ENCODE measurements at places on chromosomes 5 and 9. TPM values are rescaled to one million over a fixed set of nuclear protein-coding genes. Genes with fewer than 3 reads are reported as not detected.

GABRA1 gene
- total RNA-seq: 0.23 TPM

AGPAT2 gene
- 44.9 TPM for total RNA-seq

CDH10 gene
- total RNA-seq: 1.1 TPM

TMEM174 gene
- not detected for total RNA-seq

DNA sequence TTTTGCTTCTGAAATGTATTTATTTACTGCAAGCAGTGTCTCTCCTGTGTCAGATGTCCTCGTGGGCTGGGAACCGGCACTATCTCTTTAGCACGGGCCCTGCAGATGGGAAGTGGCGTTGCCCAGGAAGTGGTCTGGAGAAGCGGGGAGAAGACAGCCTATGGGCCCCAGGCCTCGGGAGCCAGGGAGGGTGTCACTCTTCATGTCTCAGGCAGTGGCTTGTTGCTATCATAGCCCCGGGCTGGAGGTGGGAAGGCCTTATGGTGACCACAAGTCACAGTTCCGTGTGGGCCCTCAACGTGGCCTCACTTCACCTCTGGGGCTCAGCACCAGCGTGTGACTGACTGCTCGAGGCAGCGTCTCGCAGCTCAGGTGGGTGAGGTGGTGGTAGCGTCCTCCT, 41.4 kb downstream of the SYK start:
- H3K4me1 ChIP-seq: no peaks in the 10 kb centered on the region
- H3K36me3 ChIP-seq: no peaks in the 10 kb centered on the region
- DNase-seq: no peak
- H3K4me3 ChIP-seq: no peak overlapping the region
- H3K27ac ChIP-seq: no peak overlapping the region

DNA sequence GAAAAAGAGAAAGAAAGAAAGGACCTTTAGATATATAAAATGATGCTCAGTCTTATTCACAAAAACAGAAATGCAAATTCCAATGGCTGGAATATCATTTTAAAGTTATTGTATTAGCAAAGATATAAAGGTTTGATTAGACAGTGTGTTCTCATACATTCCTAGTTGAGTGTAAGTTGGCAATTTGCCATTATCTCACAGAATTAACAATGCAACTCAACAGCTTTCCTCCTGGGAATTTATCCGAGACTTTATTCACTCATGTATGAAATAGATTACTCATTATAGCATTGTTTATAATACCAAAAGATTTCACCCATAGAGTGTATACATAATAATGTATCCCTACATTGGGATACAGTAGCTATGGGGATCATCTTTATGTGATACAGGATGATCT, 27.1 kb upstream of the MLLT3 start:
- H3K27ac ChIP-seq: no peak overlapping the region
- H3K36me3 ChIP-seq: no peaks in the 10 kb centered on the region
- H3K4me1 ChIP-seq: no peaks in the 10 kb centered on the region
- DNase-seq: no peak
- H3K27me3 ChIP-seq: no peaks in the 10 kb centered on the region

- no peak overlapping the region for H3K4me3 ChIP-seq
- no peak overlapping the region for H3K27ac ChIP-seq
- H3K36me3 ChIP-seq: no peaks in the 10 kb centered on the region
- H3K27me3 ChIP-seq: no peaks in the 10 kb centered on the region
Measured at GRCh38 chr9:75683591-75683990, 206.9 kb upstream of the PCSK5 start.

DNA sequence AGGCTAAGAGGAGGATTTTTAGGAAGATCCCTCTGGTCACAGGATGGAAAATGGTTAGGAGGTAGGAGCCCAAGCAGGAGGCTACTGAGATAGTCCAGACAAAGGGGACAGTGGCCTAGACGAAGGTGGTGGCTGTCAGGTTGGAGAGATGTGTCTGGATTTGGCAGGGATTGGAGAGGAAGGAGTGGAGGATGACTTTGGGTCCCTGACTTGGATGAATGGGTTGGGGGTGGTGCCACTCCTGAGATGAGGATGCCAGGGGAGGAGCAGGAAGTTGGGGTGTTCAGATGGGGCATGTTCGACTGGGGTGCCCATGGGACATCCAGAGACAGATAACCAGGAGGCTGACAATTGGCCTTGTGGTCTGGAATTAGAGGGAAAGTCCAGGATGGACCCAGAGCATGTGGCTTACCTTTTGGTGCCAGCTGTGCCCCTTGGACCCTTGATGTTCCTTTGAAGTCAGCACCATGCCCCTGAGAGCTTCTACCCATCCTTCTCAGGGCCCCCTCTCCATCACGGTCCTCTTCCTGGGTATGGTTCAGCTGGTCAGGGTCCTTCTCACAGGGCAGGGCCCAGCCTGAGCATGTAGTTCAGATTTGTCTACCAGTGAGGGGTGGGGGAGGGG, 15.1 kb upstream of the IGFBPL1 start:
- no peaks in the 10 kb centered on the region for H3K27me3 ChIP-seq
- H3K4me1 ChIP-seq: no peaks in the 10 kb centered on the region
- H3K4me3 ChIP-seq: no peak overlapping the region
- no peaks in the 10 kb centered on the region for H3K36me3 ChIP-seq
- H3K27ac ChIP-seq: no peak overlapping the region

Measured in prostate gland (tissue), 2 donors.